ENCODE measurements at places on chromosomes 5 and 9. TPM values are rescaled to one million over a fixed set of nuclear protein-coding genes. Genes with fewer than 3 reads are reported as not detected.

GRCh38 chr9:88322906-88323566 lies 65.2 kb upstream of the SPIN1 start:
- no peak for DNase-seq

DNA sequence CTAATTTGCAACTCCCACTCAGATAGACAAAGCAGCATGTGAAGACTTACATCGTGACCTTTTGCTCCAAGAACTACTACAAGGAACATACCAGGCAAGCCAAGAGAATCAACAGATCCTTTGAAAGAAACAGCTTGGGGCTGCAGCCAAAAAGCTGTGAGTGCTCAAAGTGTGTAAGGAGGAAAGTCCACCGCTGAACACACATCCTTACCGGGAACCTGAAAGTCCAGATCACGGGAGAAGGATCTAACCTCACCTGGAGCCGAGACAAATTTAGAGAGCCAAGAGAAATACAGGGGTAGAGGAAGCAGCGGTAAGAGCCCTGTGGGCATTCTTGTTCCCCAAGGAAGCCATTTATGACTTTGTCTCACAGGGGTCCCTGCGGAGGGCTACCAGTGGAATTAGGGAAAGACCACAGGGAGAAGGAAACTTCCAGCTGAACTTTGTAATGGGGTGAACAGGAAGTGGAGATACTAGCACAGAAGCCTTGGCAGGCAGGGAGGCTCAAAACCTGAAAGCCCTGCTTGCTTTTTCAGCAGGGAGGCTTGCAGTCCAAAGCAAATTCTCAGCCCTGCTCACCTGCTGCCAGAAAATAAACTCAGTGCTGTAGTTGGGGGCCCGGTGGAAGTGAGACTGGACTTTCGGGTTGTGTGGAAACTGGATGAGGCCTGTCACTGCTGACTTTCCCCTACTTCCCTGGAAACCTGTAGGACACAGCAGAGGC lies 350.2 kb downstream of the DTWD2 start:
- DNase-seq: no peak

DNA sequence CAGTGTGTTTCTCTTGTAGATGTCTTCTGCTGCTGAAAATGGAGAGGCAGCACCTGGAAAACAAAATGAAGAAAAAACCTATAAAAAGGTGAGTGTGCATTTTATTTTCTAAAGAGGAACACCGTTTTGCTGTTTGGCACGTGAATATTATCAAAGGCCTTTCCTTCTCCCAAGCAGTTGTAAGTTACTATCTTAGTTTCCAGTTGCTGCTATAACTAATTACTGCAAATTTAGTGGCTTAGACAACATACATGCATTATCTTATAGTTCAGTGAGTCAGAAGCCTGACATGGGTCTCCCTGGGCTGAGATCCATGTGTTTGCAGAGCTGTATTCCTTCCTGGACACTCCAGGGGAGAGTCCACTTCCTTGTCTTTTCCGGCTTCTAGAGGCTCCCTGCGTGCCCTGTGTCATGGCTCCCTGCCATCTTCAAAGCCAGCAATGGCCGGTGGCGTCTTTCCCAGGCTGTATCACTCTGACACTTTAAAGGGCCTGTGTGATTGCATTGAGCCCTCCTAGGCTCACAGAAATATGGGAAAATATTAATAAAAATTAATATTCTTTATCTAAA lies 117.6 kb downstream of the PIP5K1B start:
- no peak for DNase-seq

- DNase-seq: no peak
Observed at GRCh38 chr5:53087621-53088121, 21.9 kb downstream of the MOCS2 start.

DNA sequence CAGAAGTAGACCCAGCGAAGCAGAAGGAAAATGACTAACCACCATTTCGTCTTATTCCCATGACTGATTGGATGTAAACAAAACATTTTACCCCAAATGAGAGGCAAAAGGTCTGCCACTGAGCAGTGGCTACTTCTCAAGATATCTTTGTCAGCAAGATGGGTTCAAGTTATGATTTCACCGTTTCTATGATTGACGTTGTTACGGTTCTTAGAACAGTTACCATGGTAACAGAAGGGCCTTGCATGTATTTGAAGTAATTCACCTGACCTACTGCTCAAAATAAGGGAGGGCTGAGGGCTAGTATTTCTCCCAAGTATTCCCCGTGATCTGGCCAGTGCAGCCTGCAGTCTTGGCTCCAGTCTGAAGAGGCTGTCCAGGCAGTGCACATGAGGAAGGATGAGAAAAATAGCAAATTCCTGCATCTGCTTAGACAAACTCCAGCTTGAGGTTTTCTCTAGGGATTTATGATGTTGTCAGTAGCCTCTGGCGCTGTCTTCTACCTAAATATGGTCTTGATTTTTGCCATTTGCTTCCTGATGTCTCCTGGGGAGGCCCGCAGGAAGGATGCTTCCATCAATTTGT lies 372.7 kb downstream of the TMEM38B start:
- no peak for DNase-seq

DNA sequence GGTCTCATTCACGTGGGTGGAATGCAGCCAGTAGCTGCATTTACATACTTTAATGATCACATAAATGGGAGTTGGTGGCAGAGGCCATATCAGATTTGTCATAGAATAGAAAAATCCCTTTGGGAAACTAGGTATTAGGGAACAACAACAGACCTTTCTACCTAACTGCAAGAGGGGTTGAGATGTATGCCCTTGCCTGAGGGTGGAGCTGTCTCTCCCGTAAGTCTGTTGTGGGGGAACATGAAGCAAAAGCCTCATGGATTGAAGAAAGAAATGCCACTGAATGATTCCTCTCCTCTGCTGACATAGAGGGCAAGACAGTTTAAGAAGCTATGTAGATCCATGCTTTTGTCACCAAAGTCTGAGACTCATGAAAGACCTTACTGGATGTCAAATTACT lies 461.3 kb downstream of the SPOCK1 start:
- no peak for DNase-seq

- no peak for DNase-seq
Observed at GRCh38 chr9:2159521-2160454, 144.6 kb downstream of the SMARCA2 start.

- no peak for DNase-seq
Observed at GRCh38 chr9:129125478-129125877, 14.3 kb downstream of the PTPA start.

- DNase-seq: no peak
Observed at GRCh38 chr5:106699198-106699597, 971.5 kb downstream of the EFNA5 start.

DNA sequence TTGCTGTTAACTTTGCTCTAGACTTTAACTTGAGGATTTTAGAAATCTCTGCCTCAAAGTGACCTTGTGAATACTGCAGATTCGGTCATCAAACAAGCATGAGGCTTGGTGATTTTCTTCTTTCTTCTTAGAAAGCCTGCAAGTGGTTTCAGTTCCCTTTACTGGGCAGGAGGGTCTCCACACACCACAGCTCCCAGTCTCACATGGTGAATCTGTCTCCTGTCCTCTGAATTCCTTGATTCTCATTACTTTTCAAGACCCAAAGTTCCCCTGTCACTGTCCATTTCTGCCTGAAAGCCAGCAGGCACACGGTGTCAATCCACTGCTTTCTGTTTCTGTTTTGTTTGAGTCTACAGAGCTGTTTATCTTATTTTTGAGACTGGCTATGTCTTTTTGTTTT lies 14.1 kb downstream of the HSPB3 start:
- DNase-seq: no peak

DNA sequence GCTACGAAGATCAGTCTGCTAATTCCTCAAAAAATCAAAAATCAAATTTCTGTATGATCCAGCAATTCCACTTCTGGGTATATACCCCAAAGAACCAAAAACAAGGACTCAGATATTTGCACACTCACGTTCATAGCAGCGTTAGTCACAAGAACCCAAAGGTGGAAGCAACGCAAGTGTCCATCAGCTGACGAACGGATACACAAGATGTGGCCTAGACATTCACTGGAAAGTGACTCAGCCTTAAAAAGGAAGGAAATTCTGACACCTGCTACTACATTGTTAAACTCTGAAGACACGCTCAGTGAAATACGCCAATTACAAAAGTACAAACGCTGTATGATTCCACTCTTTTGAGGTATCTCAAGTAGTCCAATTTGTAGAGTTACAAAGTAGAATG lies 93.3 kb downstream of the OTULIN start:
- DNase-seq: no peak

- no peak for DNase-seq
Observed at GRCh38 chr9:97412626-97413385, 910 bp downstream of the TDRD7 start.

DNA sequence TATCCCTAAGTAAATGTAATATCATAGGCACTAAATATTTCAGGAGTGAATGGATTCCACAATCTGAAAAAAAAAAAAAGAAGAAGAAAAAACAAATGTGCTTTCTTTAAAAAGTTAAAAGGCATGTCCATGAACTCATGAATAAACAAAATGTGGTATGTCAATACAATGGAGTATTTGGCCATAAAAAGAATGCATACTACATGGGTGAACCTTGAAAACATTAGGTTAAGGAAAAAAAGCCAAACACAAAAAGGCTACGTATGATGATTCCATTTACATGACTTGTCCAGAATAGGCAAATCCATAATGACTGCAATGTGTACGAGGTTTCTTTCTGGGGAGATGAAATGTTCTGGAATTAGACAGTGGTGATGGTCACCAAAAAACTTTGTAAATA lies 45.3 kb downstream of the FNIP1 start:
- DNase-seq: no peak

- no peak for DNase-seq
Observed at GRCh38 chr5:123138774-123139173, 49.7 kb downstream of the PRDM6 start.

GRCh38 chr5:8884029-8884428 lies 661.8 kb downstream of the SEMA5A start:
- DNase-seq: no peak

GRCh38 chr5:88889189-88890069 lies 6.4 kb upstream of the MEF2C start:
- no peak for DNase-seq

- no peak for DNase-seq
Observed at GRCh38 chr9:125508249-125508648, 198.8 kb downstream of the MAPKAP1 start.

DNA sequence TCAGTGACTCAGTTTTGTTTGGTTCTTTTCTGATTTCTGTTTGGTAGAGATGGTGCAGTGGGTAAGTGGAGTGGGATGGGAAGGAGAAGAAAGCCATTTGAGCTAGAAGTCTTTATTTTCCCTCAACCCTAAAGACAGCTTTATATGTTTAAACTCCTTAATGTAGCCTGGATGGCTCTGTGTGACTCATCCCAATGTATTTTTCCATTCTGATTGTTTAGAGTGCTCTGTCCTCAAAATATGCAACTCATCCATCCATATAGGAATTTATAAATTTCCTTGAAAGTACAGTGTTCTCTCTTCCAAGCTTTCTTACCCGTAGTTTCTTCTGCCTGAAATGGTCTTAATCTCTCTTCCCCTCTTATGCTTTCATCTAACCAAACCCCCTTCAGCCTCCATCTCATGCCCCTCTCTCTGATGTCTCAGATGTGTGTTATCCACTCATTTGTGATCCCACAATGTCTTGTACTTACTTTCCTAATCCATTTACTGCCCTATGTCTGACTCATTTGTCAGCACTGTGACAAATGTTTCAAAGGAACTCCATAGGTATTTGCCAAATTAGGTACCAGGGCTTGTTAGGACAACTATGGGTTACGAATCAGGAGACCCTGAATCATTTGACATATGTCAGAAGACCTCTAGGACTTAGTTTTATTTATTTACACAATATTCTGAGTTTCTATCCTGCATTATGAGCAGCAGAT lies 217.5 kb upstream of the SGCD start:
- DNase-seq: no peak

DNA sequence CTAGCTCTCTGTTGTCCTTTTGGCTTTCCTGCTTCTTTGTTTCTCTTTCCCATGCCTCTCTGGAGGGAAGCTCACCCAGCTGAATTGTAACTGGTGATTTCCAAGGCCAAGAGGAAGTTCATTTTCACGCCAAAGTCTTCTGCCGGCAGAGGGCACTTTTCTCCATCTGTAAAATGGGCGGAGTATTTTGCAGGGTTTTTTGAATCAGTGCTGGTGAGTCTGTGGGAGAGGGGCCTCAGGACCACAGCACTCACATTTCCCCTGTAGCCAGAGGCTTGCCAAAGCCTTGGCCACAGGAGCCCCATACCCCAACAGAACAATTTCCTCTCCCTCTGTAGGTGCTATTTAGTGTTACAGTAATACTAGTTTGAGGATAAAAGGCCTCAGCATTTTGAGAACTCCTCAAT lies 42.3 kb upstream of the MATR3 start:
- DNase-seq: no peak

DNA sequence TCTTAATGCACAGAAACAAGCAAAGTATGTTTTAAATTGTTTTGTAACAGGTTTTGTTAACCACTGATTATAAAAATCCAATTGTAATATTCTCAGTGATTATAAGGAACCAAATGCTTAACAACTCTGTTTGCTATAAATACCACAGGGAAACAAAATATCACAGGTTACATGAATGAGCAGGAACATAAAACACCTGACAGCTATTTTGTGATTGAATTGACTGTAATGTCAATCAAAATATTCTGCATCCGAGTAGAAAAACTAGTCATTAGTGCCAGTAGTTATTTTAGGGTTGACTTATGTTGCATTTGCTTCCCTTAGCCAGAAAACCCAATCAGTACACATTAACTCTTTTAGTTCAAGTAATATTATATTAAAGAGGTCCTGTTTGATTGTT lies 1707.8 kb upstream of the ACO1 start:
- no peak for DNase-seq

GRCh38 chr9:75797085-75797580 lies 93.3 kb upstream of the PCSK5 start:
- no peak for DNase-seq

DNA sequence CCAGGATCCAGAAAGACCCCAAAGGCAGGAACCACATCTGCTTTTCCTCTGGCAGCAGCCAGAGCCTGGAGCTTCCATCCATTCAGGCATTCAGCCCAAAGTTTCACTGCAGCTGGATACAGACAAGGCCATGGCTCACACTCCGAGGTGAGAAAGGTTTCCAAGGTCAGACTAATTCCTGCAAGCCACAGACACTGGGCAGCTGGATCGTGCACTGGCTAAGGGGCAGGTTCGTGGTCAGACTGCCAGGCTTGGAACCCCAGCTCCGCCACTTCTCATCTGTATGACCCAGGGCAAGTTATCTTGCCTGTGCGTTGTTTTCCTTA lies 36.9 kb downstream of the SPOCK1 start:
- no peak for DNase-seq

- no peak for DNase-seq
Observed at GRCh38 chr5:138840103-138840502, 35.0 kb downstream of the LRRTM2 start.

- no peak for DNase-seq
Observed at GRCh38 chr9:95598236-95598635, 81.5 kb upstream of the PTCH1 start.

GRCh38 chr5:78065663-78066062 lies 228.8 kb downstream of the AP3B1 start:
- DNase-seq: no peak

GRCh38 chr5:116234681-116235080 lies 149.9 kb downstream of the COMMD10 start:
- no peak for DNase-seq

ZNF879 gene
- total RNA-seq: 2.4 TPM

NIM1K gene
- not detected for total RNA-seq

CD72 gene
- 0.51 TPM for total RNA-seq

MYO10 gene
- 31.5 TPM for total RNA-seq

FSTL4 gene
- not detected for total RNA-seq

GAS1 gene
- total RNA-seq: 1.7 TPM

ADAMTS13 gene
- 0.75 TPM for total RNA-seq

TMEM174 gene
- not detected for total RNA-seq

ARID3C gene
- not detected for total RNA-seq

TAF11L3 gene
- total RNA-seq: not detected

COL27A1 gene
- total RNA-seq: 8.5 TPM

SPINK6 gene
- not detected for total RNA-seq

ADGRV1 gene
- 2.3 TPM for total RNA-seq
